NCI-H1436 (cell line): ENCODE measurements at places on chromosomes 3 and 15.

- DNase-seq = no peak
These were observed 101.0 kb upstream of the IQSEC1 start for GRCh38 chr3:13174011-13174802.

DNA sequence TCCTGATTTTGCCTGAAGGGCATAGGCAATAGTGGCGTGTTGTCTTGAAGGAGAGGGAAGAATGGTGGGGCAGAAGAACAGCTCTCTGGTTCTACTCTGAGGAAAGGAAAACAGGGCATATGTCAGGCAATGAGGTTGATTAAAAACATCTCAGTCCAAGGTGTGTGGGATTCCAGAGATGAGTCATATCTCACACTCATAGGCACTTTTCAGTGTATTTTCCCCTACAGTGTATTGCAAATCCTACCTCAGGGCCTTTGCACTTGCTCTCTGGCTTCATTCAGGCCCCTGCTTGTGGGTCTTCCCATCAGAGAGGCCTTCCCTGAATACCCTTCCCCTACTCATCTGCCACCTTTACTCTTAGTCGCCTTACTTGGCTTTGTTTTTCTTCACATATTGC lies 107.8 kb downstream of the SLCO3A1 start:
- no peak for DNase-seq

DNA sequence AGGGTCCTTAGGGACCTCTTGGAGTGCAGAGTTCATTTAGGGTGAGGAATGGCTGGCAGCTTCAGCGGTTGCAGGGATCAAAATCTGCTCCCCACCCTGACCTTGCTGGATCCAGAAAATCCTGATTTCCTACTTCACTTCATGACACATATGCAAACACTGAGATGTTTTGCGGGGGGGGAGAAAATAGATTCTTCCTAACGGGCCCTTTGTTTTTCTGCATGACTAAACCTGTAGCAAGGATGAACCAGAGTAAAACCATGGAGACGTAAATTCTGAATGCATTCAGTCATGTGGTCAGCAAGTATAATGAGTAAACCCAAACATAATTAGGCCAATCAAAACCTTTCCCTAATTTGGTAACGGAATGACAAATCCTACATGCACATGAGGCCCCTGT lies 20.0 kb upstream of the RBP1 start:
- DNase-seq = no peak

DNA sequence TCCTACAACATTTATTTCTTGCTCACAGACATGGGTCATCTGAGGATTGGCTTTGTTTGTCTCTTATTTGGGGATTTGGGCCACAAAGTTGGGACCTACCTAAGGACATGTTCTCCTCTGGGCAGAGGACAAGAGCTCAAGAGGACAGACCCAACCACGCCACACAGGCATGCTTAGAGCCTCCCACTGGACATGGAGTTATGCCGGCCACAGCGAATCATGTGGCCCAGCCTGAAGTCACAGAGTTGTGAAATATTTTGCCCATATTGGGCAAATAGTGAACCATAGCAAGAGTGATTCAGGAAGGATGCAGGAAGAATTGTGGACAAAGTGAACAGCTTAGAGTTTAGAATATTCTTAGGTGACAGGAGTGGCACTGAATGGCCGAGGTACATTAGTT lies 9.9 kb downstream of the TRAK1 start:
- no peak for DNase-seq

DNA sequence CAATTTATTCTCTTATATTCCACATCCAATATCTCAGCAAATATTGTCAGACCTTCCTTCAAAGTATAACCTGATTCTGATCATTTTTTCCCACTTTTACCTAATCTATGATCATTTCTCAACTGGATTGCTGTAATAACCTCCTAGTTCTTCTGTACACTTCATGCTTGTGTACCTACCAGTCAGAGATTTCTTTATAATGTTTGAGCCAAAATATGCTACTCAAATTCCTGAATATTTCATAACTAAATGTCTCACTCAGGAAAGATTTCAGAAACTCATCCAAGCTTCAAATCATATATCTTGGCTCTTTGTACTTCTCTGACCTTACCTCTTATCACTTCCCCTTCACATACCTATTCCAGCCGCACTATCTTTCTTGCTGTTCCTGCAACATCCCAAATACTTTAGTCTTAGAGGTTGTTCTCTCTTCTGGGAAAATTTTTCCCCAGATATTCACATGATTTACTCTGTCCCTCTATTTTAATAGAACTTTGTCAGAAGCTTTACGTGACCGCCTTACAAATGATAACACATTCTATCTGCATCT lies 20.0 kb downstream of the BCHE start:
- DNase-seq = no peak

DNA sequence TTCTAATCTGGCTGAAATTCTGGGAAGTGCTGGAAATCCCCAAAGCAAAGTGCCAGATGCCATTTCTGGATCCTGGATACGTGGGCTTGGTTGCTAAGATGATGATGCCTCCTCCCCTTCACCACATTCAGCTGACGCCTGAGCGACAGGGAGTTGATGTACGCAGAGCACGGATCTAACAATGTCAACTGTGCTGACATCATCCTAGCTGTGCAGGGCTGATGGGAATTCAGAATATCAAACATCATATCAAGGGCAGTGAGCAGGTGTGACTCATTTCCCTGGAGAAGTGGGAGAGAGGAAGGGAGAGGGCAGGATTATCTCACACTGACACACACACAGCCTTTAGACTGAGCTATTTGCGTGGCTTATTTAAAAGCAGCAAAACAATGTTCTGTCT lies 92.6 kb upstream of the ZBTB20 start:
- peak; percentile 88 for DNase-seq

DNA sequence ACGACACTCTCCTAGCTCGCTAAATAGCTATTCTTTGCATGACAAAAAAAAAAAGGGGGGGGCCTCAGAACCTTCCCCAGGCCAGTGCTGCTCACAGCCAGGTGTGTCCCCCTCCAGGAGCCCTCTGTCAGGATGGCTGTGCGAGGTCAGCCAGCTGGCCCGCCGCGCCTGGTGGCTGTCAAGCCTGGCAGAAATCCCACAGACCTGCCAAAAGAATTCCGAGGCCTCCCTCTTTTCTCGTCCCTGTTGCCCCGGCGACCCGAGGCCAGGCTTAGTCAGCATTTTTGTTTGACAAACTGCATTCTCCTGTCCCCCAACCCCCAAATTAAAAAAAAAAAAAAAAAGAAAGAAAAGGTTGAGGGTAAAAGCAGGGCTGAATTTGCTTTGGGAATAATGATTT lies 61.9 kb downstream of the TM4SF4 start:
- DNase-seq = no peak
